DMS79 treated with DMSO at 0.1 percent for 48 hours (cell line): ENCODE measurements at places on chromosomes 16 and 17.

DNA sequence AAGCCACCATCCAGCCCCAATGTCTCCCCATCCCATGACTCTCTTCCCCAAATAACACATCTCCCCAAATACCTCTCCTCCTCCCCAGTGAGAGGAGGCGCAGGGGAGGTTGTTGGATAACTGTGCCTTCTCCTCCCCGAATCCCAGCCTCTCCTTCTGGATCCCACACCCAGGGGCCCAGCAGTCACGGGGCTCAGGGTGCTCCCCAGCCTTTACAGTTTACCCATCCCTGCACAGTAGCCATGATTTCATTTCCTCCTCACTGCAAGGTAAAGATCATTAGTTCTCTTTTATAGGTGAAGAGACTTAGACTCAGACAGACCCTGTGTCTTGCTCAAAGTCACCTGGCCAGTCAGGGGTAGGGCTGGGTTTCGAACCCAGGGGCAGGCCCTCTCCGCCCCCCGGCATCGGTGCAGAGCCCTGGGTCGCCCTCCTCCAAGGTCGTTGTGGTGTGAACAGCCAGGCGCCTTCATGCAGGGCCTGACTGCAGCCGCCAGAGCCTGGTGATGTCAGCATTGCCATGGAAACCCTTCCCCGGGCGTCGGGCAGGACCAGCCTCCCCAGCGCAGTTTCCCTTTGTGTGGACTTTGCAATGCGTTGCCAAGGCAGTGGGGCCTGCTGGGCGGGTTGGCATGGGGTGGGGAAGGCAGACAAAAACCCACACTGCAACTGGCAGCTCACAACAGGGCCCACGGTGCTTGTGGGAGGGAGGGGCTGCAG, 53.3 kb upstream of the TOB1 start:
- peak; percentile 90 for DNase-seq

DNA sequence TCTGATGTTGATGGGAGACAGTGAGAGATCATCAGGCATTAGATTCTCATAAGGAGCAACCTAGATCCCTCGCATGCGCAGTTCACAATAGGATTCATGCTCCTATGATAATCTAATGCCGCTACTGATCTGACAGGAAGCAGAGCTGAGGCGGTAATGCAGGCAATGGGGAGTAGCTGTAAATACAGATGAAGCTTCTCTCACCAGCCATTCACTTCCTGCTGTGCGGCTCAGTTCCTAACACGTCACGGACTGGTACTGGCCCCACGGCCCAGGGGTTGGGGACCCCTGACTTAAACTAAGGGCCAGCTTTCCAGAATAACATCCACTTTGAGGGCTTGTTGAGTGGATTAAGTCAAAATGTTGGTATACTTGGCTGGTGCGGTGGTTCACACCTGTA, 2.6 kb upstream of the TMEM219 start:
- DNase-seq: no peak

DNA sequence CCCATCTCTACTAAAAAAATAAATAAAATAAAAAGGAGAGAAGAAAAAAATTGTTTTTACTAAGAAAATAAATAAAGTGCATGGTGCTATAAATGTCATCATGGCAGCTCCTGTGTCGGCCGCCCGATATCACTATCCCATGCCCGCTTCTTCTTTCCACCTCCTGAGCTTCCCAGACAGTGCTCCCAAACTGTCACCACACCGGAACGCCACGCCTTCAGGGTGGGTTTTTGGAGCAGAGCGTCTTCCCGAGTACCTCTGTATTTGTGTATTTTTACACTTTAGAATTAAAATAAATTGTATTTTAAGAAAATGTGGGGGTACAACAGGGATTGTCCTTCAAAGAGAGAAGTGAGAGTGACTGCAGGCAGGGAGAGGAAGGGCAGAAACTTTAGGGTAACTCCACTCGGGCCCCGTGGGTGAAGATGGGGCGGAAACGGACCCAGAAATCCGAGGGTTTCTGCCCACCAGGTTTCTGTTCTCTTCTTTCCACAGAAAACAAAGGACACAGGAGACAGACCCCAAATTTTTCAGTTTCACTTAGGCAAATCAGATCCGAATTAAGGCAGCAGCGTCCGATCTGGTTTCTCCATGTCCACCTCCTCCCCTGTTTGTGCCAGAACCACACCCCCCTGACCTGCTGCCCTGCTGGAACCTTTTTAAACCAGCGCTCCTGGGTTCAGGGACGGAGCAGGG, 3.6 kb upstream of the ITGAX start:
- DNase-seq: no peak

- peak; percentile 19 for DNase-seq
Observed at GRCh38 chr17:43359469-43360110, 39.2 kb upstream of the ARL4D start.

GRCh38 chr17:7060165-7060891, 16.4 kb upstream of the SLC16A11 start:
- DNase-seq: no peak

DNA sequence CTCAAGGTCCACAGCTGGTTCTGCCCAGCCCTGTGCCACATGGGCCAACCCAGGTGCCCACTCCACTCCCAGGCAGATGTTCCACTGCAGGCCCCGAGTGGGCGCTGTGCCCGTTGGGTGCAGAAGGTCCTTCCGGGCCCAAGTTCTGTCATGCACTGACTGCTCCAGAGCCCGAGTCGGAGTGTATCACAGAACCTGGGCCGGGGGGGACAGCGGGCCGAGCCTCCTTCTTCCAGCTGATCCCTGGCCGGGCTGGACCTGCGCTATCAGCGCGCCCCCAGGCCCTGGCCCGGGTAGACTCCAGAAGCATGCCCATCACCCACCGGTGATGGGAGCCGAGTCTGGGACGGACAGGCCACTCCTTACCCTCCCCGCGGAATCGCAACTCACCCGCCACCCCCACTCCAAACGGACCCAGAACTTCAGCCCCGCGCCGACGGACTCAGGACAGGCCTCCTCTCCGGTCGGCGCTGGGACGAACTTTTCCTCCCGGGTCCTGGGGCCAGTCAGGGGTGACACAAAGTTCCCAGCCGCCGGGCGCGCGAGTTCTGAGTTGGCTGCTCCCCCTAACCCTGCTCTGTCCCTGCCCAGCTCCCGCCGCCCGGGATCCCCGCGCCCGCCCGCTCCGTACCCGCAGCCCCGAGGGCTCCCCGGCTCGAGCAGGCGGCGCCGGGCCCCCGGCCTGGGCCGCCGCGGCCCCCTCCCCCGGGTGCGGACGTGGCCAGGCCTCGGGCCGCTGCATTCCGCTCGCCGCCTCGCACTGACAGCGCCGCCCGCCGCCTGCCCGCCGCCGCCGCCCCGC, at the start of gene COPZ2:
Gene COPZ2, minus strand, starts transcription at position 762 of the 802 bp plus-strand sequence. Its CDS starts 20 bp downstream, at position 742.
- DNase-seq: no peak

- no peak for DNase-seq
Observed at GRCh38 chr17:46796956-46797530, 21.4 kb downstream of the WNT3 start.

DNA sequence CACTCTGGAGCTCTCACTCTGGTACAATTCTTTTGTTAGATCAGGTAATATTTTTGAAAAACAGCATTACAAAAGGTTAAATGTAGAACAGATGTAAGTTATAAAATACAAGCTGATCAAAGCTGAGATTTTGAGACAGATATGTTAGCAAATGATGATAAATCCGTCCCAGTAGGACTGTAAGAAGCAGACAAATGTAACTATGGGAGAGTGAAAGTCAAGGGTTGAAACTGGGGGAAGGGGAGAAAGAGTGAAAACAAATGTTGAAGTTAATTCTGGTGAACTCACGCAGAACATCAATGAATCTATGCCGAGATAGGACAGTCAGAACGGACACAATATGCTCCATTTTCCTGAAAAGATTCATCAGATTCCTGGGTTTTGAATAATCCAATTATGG, 298.9 kb upstream of the IRX5 start:
- no peak for DNase-seq

DNA sequence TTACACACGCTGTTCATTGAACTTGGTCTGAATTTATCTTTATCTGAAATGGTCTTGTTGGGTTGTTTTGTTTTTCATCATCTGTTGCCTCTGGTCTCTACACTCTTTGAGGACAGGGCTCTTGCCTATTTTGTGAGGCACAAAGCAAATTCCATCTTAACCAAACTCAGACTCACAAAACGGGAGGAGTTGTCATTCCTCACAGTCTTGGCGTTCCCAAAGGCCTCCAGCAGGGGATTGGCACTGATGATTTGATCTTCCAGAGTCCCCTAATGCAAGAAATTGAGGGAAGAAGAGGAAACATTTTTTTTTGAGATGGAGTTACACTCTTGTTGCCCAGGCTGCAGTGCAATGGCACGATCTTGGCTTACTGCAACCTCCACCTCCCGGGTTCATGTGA, 8.7 kb downstream of the MYH3 start:
- no peak for DNase-seq
